ENCODE measurements at places on chromosomes 1 and 21.

GRCh38 chr1:19429611-19430010, 55.7 kb downstream of the CAPZB start:
- DNase-seq: no peak

DNA sequence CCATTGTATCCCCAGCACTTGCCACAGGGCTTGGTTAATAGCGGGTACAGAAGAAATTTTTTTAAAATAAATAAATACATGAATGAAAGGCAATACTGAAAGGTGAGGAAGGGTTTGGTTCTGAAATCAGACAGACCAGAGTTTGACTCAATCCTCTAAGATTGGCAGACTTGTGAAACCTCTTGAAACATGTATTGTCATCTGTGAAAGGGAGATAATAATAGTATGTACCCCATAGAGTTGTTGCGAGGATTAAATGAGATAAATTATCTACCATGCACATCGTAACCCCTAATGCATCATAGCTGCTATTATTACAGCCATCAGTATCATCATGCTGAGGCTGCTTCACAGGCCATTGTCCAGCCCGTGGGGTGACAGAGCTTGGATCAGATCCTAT, 41.4 kb downstream of the S1PR1 start:
- no peak for DNase-seq

- no peak for DNase-seq
Observed at GRCh38 chr1:151324390-151324930, 2.8 kb downstream of the PI4KB start.

- DNase-seq: peak; percentile 59
Observed at GRCh38 chr1:92709738-92710137, 75.2 kb downstream of the EVI5 start.
